ENCODE measurements at places on chromosomes 5 and 9.

DNA sequence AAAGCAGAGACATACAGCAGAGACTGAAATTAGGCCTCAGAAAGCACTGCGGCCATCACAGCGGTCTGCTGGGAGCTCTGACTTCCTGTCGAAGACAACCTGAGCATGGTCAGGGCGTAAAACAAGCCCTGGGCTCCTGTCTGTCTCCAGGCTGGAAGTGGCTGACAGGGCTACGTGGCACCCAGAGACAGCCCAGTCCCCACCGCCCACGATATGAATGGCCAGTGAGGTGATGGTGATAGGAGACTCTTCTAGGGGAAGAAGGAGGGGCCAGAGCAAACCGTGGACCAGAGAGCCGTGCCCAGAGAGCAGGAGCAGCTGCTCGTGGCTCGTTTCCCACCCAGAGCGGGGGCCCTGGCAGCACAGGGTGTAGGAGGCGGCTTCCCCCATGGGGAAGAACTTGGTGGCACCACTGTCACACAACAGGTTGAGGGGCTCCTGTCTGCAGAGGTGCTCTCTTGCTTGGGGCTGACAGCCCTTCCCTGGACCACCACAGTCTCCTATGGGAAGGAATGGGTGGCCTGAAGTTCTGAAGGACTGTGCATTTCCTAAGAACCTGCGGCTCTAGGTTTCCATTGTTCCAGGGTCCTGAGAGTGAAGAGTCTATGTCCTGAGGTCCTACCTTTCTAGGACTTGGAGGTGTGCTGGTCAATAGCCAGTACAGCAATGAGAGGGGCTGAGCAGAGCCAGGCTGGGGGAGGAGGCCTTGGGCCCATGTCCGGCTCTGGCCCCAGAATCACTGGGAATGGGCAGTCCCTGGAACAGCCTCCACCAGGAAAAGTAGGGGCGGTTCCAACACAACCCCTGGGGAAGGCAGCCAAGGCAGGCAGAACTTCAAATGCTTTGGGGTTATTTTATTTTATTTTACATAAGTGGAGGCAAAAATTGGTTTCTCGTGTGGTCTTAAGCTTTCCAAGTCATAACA is 56.4 kb downstream of the BARX1 start:
- no peak for DNase-seq

GRCh38 chr5:32254881-32255539 is 57.7 kb downstream of the MTMR12 start:
- DNase-seq: no peak

- DNase-seq: no peak
Observed at GRCh38 chr9:106799152-106799551, 63.8 kb upstream of the ZNF462 start.

- no peak for DNase-seq
Observed at GRCh38 chr9:10858817-10859216, 246.0 kb upstream of the PTPRD start.

GRCh38 chr9:72917892-72918509 is 34.9 kb downstream of the ALDH1A1 start:
- DNase-seq: no peak

DNA sequence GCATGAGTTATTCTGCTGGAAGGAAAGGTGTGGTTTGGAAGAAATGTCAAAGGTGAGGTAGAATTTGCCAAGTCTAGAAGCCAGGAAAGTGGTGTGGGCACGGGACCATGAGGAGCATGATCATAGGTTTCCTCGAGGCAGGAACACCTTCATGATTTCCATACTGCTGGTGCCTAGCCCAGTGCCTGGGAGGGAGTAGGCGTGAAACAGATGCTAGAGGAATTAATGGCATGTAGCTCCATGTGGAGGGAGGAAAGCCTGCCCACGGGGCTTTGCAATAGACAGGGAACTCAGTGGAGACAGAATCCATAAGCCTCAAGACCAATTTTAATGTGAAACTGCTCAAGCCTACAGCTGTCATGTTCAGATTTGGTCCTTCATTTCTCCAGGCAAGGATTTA is 35.1 kb downstream of the TTLL11 start:
- DNase-seq: no peak

- DNase-seq: no peak
Observed at GRCh38 chr5:68431601-68432337, 216.2 kb downstream of the PIK3R1 start.

DNA sequence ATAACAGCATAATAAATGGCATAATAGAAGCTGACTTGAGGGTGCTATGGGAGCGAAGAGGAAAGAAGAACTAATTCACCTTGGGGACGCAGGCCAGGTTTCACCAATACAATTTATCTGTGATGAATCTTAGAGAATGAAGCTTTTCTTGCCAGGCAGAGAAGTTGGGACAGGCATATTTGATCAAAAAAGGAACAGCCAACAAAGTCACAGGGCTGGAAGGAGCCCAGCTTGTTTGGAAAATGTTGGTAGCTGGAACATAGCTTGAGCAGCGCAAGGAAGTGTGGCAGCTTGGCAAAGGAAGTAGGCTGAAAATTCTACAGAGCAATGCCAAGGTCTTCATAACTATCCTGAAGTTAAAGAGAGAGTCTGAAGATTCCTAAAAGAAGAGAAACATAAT is 181.5 kb upstream of the OR13F1 start:
- DNase-seq: no peak

- no peak for DNase-seq
Observed at GRCh38 chr9:1414711-1415131, 364.6 kb downstream of the DMRT2 start.

GRCh38 chr9:137064027-137064879 is 6.1 kb downstream of the SAPCD2 start:
- no peak for DNase-seq

DNA sequence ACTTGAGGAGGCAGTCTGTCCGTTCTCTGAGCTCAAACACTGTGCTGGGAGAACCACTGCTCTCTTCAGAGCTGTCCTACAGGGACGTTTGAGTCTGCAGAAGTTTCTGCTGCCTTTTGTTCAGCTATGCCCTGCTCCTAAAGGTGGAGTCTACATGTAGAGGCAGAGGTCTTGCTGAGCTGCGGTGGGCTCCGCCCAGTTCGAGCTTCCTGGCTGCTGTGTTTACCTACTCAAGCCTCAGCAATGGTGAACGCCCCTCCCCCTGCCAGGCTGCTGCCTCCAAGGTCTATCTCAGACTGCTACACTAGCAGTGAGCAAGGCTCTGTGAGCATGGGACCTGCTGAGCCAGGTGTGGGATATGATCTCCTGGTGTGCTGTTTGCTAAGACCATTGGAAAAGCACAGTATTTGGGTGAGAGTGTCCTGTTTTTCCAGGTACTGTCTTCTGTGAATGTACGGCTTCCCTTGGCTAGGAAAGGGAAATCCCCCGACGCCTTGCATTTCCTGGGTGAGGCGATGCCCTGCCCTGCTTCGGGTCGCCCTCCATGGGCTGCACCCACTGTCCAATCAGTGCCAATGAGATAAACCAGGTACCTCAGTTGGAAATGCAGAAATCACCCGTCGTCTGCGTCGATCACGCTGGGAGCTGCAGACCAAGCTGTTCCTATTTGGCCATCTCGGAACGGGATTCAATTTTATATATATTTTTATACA is 58.5 kb downstream of the CNTRL start:
- DNase-seq: peak; percentile 58

- DNase-seq: no peak
Observed at GRCh38 chr5:152634586-152634985, 229.5 kb upstream of the NMUR2 start.

GRCh38 chr9:73050887-73051550 is 98.2 kb upstream of the ALDH1A1 start:
- no peak for DNase-seq

DNA sequence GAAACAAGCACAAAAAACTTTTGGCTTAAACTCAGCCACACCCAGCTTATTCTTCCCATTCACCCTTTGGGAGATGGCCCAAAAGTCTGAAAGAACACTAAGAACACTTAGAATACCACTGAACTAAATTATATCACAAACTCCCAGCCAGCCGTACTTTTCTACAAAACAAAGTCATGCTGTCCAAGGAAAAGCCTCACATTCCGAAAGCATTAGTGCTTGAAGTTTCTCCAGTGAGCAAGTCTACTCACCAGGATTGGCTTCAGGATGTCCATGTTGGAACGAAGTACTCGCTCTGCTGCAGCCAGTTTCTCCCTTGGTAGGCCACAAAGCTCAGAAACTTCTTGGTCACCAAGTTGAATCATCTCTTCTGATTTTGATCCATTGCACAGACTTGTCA is 69.7 kb downstream of the ABCA1 start:
- no peak for DNase-seq

- no peak for DNase-seq
Observed at GRCh38 chr5:163503106-163504078, 2.0 kb upstream of the MAT2B start.

GRCh38 chr5:60177596-60177995 is 284.1 kb upstream of the PDE4D start:
- DNase-seq: no peak

- DNase-seq: no peak
Observed at GRCh38 chr5:170479484-170479883, 24.3 kb upstream of the KCNIP1 start.

DNA sequence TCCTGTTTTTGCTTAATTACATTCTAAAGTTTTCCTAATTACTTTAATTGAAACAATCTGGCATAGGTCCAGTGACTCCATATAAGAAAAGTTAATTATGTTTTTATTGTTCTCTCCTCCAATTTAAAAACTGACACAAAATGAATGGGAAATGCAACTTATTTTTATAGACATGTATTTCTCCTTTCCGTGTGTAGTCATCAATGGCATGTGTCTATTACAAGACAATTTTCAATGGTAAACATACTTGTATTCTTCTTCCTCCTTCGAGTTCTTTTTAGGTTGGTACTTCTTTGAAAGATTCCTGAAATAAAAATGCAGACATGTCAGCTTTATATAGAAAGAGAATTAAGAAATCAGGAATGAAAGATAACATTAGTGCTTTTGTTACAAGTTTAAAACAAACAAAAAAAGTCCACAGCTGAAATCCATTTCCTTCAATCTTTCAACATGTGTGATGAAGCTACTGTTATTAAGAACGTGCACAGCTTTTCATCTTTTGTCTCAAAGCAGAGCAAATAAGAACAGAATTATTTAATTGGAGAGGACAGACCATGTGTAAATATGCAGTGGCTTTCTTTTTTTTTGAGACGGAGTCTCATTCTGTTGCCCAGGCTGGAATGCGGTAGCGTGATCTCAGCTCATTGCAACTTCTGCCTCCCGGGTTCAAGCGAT is 63.8 kb downstream of the FNBP1 start:
- DNase-seq: no peak

GRCh38 chr9:8760000-8760767 is 960.6 kb upstream of the DMAC1 start:
- DNase-seq: no peak

DNA sequence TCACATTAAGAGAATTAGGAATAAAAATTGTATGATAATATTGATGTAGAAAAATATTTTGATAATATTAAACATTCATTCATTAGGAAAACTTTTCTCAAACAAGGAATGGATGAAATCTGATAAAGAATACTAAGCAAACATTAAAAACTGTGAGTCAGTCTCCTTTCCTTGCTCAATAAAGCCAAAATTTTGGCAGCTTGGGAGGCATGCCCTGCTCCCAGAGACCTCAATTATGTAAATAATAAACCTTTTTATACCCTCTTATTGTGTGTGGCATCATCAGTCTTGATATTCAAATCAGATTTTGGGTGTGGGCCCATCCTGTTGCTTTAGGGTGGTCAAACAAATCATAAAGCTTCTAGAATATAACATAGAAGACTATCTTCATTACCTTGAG is 36.6 kb upstream of the CCL21 start:
- no peak for DNase-seq

DNA sequence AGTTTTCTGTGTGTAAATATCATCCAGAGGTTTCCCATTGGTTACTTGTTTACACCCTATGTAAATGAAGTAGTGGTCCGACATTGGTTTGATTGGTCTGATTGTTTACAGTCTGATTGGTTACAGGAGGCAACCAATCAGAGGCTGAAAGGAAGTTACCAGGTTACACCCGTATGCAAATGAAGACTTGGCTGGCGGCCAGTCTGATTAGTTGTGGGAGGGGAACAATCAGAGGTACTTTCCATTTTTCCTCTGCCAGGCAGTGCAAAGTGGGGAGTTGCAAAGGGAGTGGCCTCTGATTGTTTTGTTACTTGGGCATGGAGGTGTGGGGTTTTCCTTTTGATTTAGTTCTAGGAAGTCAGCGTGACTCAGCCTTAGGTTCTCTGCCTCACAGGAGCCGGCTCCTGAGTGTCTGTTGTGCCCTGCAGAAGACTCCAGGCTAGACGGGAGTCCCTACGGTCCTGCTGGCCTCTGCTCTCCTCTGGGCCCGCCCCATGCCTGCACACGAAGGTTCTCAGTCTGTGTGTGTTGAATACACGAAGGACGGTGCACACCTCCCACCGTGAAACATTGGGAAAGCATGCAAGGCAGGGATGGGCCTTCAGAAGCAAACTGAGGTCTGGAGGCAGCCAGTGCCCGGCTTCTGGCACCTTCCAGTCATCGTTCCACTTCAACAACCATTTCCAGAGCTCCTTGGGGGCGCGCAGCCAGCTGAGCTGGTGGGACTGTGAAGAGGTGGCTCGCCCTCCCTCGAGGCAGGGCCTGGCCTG is 42.9 kb downstream of the OLFM1 start:
- DNase-seq: peak; percentile 35

- no peak for DNase-seq
Observed at GRCh38 chr9:129394061-129394885, 216.2 kb upstream of the IER5L start.

DNA sequence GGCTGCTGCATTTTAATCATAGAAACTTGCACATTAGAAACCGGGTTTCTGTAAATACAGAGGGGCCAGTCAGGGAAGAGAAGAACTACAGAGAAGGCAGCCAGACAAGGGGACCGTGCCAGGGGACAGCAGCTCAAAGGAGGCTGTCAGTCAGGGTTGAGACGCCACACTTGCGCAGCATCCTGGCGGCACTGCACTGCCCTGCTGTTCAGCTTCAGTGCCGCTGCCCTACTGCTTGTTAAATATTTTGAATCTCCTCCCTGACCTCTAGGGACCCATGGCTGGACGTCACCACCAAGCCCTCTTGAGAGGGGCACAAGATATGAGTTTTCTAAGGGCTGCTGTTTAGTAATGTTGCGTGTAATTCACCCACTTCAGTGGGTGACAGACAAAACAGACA is 43.6 kb upstream of the ZBTB43 start:
- no peak for DNase-seq

- DNase-seq: peak; percentile 35
Observed at GRCh38 chr5:90528601-90529193, 687 bp downstream of the LYSMD3 start.

DNA sequence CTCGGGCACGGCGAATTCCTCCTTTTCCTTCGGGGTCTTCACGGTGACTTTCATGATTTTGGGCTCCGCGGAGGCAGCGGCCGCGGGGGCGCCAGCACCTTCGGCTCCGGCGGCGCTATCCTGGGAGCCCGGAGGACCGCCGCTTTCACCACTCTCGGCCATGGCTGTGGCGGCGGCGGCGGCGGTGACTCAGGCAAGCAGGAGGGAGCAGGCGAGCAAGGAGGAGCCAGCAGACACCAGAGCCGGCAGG is 315 bp downstream of the UBQLN1 start:
- no peak for DNase-seq

- DNase-seq: peak; percentile 69
Observed at GRCh38 chr9:137021979-137022661, 5.9 kb downstream of the ABCA2 start.

- no peak for DNase-seq
Observed at GRCh38 chr5:157469687-157470086, 9.7 kb downstream of the NIPAL4 start.
